ENCODE measurements at places on chromosomes 3 and 15.

GRCh38 chr3:15754047-15754446, 43.7 kb downstream of the ANKRD28 start:
- no peak for DNase-seq

DNA sequence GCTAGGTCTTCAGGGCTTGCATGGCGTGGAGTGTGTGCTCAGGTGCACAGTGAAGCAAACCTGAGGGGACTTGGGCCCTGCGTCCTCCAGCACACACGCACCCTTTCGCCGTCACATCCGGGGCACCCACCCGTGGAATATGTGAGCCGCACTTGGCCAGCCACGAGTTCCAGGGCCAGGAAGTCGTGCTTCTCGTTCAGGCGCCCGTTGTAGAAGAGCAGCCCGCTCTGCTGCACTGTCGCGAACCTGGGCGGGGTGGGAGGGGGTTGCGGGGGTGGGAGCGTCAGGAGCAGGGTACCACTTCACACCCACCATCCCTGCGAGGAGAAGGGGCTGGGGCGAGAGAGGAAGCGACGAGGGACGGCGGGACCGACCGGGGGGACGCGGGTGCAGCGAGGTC, 7.1 kb downstream of the CELSR3 start:
- no peak for DNase-seq

DNA sequence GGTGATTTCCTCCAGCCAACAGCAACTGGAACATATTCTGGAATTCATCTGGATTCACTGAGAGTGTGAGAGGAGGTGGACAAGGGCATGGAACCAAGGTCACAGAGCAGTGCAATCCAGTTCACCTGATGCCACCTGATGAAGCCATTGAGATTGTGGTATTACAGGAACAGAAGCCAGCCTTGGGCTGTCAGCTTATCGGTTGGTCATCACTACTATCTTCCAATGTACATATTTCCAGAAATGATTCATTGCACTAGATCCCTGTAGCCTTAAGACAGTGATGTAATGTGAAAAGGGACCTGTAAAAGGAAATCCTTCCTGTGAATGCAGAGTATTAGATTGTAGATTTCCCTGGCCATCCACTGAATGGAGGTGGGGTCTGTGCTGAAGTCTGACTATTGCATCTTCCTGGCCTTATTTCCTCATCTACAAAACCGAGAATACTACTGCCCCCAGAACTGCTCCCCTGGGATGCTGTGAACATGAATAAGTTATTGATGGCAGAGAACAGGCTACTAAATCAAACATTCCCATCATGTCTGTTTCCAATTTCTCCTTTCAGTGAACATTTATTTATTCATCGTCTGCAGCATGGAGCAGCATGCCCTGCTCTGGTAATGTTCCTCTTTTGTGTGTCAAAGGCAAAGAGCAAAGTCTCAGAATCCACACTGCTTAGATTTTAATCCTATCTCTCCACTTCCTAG, 47.4 kb upstream of the TPM1 start:
- DNase-seq, result peak; percentile 38

- no peak for DNase-seq
Observed at GRCh38 chr3:18337231-18337630, 87.9 kb downstream of the SATB1 start.

GRCh38 chr3:133803469-133803868, 2.1 kb upstream of the SRPRB start:
- DNase-seq, result no peak

DNA sequence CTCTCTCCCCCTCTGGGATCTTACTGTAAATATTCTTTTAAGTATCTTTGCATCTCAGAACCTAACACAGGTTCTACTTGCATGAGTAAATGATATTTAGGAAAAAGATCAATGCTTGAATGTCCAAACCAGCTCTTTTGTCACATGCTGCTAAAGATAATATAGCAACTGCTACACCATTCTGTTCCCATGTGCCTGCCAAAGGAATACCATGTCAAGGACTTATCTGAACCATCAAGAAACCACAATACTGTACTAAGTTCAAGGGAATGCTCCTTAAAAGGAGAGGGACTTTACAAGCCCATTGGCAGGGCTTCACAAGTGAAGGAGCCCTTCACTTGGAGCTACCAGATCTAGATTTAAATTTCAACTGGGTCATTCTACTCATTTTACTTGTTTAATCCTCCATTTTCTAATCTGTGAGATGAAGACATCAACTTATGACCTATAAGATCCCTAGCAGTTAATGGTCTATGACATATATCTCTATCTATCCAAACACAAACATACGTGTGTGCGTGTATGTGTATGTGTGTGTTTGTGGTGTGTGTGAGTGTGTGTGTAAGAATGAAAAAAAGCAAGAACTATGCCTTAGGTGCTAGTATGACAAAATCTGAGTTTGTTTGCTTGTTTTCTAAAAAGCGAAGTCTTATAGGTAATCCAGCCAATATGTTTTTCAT, 13.0 kb upstream of the SEC62 start:
- no peak for DNase-seq

DNA sequence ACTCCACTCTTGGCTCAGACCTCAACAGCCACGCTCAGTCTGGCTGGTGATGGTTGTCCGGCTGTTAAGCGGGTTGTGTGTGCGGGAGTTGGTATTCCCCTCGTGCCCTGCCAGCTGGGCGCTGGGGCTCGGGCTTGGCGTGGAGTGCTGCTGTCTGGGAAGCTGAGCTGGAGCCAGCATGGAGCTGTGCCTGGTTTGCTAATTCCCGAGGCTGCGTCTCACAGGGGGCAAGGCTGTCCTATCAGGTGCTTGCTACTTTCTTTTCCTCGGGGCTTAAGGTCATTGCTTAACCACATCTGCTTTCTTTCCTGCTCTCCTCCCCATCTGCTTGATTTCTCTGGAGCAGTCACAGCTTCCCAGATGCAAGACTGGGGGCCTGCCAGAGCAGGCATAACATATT, 29.9 kb downstream of the PDIA5 start:
- peak; percentile 45 for DNase-seq

DNA sequence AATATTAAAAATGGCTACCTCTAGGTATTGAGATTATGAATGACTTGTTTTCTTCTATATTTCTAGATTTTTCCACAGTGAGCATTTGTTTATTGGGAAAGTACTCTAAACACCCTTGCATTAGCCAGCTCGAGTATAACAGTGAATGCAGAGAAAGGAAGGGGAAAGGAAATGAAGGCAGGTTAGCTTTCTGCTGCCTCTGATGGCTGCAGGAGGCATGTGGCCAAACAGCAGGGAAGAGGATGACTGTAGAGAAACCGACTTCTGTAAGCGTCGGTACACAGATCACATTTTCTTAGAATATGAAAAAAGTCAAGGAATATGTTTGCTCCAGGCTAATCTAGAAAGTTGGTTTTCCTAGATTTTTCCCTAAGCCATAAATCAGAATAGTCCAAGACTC, 19.8 kb downstream of the GNB5 start:
- no peak for DNase-seq

DNA sequence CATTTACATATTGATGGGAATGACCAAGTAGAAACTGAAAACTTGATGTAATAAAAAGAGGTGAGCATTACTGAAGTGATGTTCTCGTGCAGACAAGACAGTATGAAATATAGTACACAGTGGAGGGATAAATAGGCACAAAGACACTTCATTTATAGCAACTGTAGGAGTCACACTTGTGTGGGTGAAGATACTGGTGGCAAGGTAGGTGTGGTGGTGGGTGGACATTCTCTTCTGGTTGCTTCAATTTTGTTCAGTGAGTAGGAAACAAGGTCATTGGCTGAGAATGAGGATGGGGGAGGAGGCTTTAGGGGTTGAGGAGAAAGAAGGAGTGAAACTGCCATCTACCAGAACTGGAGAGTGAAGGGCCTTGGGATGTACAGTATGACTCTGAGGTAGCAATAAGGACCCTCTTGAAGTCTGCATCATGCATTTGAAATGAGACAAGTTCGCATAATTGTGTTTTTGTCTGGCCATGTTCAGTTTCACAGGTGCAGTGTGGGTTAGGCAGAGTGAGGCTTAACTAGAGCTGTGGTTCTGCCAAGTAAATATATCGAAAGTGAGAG, 6.6 kb downstream of the CPNE9 start:
- no peak for DNase-seq

- DNase-seq, result no peak
Observed at GRCh38 chr3:119443179-119443578, 20.2 kb downstream of the TMEM39A start.

DNA sequence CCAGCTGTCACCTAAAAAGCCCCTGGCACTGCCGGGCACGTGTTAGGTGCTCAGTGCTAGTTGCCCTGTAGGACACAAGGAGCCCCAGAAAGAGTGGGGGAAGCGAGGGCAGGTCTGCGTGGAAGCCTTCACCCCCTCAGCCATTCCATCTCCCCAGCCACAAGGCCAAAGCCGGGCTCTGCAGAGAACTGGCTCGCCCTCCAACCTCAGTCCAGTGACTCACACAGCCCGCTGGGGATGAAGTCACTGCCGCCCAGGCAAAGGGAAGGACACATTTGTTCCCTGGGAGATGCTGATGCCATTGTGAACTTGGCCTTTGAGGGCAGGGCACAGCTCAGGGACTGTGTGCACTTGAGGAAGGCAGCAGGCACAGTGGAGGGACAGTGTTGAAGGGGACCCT, 48.1 kb downstream of the IQSEC1 start:
- DNase-seq, result peak; percentile 88

GRCh38 chr15:90519688-90520087, 10.0 kb upstream of the CRTC3 start:
- peak; percentile 45 for DNase-seq

DNA sequence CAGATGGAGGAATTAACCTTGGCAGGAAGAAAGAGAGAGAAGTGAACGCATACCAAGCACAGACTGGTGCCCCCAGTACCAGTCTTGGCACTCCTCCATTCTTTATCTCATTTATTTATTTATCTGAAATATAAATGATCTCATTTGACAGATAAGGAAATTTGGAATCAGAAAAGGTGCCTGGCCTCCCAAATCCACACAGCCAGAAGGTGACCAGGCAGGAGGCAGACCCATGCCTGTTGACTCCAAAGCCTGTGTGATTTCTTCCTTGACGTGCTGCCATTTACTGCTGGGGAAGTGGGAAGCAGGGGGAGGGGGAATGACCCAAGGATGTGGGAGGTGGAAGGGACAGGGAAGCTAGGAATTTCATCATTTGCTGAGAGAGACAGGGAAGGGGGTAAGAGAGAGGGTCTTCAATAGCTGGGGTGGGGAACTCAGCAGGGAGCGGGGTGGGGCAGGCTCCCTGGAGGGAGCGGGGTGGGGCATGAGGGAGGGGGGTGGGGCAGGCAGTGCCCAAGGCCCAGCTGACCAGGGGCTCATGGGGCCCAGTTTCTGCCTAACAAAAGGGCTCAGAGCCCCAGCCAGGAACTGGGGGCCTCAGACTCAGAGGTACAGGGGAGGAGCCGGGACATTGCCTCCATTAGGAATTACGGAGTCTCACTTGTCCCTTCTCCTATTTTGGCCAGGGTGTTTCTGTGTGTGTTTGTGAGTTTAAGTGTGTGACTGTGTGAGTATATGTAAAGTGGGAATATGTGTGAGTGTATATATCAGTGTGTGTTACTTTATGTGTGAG, 63.0 kb downstream of the MINAR1 start:
- DNase-seq, result no peak

GRCh38 chr3:158652463-158652862, 8.1 kb downstream of the GFM1 start:
- DNase-seq, result no peak

DNA sequence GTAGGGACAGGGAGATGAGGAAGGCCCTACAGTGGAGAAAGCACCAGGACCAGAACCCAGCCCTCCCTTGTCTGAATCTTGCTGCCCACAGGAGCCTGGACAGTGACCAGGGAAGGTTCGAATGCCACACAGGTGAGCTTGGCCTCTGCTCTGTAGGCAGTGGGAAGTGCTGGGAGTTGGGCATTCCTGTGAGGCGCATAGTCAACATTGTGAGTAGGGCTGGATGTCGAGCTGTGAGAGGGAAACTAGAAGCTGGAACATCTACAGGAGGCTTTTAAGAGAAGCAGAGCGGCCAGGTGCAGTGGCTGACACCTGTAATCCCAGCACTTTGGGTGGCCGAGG, 20.3 kb upstream of the ALAS1 start:
- no peak for DNase-seq

GRCh38 chr15:95887666-95888390, 442.7 kb upstream of the NR2F2 start:
- DNase-seq, result peak; percentile 14

DNA sequence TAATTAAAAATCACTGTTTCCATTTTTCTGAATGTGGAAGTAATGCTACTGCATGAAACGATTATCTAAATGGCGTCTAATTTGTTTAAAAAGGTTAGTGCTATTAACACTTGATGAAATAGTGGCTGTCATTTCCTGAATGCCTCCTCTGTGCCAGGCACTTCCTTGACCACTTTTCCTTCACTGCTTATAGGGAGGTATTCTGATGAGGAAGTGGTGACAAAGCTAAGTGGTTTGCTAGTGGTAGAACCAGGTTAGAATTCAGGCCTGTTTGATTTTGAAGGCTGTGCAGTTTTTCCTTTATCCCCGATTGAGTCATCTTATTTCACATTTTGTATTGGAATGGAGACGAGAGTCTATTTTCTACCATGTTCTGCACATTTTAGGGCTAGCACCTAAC, 119.0 kb downstream of the USP13 start:
- no peak for DNase-seq

GRCh38 chr15:73822998-73823397, 50.4 kb upstream of the TBC1D21 start:
- DNase-seq, result no peak

- DNase-seq, result no peak
Observed at GRCh38 chr3:155241579-155241978, 51.9 kb downstream of the STRIT1 start.

GRCh38 chr15:69972436-69972835, 125.3 kb downstream of the TLE3 start:
- DNase-seq, result no peak

- DNase-seq, result no peak
Observed at GRCh38 chr3:18223974-18224373, 201.2 kb downstream of the SATB1 start.

GRCh38 chr3:45628746-45629145, 34.2 kb downstream of the LIMD1 start:
- DNase-seq, result peak; percentile 68

DNA sequence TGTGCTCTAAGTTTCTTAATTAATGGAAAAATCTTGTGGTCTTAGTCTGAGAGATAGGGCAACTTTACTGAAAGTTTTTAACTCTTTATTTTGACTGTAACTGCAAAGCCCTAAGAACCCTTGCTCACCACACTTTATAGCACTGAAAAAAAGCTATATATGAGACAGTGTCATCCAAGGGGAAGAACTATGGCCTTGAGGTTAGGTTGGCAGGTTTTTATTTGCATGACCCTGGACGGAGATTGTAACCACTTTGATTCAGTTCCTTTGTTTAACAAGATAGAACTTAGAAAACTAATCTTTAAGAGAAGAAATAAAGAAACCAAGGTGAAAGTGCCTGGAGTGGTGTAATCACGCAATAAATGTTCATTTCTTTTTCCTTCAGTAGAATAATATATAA, 30.6 kb upstream of the LYSMD4 start:
- no peak for DNase-seq

DNA sequence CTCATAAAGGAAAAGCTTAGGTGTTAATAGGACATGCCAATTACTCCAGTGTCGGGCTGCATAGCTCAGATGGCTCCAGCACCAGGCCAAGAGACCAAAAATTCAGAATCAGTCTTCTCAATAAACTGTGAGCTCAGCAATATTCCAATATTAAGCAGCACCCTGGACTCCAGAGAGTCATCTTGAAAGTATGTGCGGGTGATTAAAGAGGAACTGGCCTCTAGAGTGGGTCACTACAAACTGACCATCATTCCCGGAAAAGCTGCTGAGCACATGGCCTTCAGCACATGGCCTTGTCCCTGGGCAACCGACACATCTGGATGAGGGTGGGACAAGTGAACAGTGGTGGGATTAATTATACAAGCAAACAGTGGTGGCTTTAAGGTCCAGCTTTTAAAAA, 59.0 kb downstream of the MAGI1 start:
- DNase-seq, result peak; percentile 74

All from hepatic stellate cell (primary cell).